ENCODE measurements at places on chromosomes 2 and 18.

- no peak for DNase-seq
These were observed 76.0 kb downstream of the CBLN2 start for GRCh38 chr18:72468021-72468710.

DNA sequence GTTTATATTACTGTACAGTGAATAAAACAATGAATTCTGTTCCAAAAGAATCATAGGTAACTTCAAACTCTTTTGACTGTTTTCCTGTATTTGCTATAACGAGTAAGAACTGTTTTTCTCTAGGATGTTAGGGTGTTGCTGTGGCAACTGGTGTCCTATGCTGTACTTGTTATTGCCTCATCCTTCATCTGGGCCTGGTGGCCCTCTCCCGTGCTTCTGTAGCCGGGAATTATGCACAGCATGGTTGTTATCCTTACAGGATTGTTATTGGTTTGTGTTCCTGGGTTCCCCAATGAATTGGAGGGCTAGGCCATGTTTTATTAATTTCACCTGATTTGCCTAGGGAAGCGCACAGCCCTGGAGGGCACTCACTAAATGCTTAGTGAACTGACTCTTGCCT, 279.2 kb downstream of the PTPRM start:
- no peak for DNase-seq

GRCh38 chr2:137829251-137829650, 135.0 kb upstream of the HNMT start:
- DNase-seq, result no peak

GRCh38 chr2:55861733-55862132, 61.8 kb downstream of the EFEMP1 start:
- no peak for DNase-seq

GRCh38 chr2:101823859-101824258, 126.4 kb downstream of the MAP4K4 start:
- DNase-seq, result no peak

- no peak for DNase-seq
These were observed 277.5 kb downstream of the ETAA1 start for GRCh38 chr2:67674668-67675067.

DNA sequence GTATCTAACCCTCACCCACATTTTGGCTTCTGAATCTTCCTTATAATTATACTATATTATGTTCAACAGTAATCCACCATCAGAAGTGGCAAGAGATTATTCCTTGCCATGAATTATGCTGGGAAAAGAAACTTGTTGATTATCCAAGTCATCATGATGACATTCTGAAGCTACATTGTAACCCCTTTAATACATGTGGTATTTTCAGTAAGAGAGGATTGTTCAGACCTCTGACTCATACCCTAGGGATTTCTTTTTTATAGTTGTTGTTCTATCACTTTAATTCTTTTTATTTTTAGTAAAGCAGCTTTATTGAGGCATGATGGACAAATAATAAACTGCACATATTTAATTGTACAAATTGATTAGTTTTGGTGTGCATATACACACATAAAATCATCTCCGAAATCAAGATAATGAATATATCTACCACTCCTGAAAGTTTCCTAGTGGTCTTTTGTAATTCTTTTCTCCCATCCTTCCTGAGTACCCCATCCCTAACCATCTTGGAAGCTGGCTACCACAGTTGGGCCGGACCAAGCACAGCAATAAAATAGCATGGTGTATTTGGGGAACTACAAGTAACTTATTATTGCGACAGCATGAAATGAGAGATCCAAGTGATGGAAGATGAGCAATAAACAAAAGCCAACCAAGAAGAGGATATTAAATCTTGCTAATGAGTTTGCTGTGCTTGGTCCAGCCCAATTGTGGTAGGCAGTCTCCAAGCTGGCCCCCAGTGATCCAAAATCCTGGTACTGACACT, 159.9 kb downstream of the BARD1 start:
- no peak for DNase-seq

DNA sequence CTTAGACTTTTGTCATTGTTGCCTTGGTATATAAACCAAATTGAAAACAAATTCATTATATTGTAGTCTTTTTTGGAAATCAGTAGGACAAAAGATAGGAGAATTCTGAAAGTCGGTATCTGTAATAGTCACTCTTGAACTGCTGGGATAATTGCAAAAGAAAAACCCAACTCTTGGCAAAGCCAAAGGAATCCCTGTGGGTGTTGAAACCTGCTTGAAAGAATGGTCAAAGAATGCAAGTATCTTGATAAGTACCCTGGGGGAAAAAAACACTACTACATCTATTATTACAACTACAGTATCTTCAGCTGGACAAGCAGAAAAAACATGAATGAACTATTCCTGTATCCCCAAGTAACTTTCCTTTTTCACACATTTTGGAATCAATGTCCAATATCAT, 7.3 kb upstream of the FAM237A start:
- DNase-seq, result no peak

GRCh38 chr2:101679801-101680487, 17.6 kb upstream of the MAP4K4 start:
- DNase-seq, result no peak

DNA sequence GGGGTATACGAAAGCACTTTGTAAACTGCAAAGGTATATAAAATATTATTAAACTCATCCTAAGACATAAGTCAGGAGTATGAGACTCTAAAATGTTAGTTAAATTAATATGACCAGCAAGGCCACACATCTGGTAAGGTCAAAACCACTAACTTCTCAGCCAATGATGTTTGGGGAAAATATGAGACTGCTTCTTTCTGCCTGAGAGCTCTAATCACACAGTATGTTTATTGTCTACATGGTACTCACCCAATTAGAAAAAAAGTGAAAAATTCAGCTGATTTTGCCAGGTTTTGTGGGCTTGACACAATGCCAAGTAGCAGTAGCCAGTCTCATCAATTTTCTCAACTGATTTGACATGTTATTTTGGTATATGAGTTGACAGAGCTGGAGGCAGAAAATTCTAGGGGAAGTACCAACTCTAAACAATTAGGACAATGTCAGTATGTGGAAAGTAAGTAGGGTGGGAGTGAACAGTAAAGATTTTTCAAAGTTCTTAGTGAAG, 87.3 kb downstream of the ALK start:
- no peak for DNase-seq

DNA sequence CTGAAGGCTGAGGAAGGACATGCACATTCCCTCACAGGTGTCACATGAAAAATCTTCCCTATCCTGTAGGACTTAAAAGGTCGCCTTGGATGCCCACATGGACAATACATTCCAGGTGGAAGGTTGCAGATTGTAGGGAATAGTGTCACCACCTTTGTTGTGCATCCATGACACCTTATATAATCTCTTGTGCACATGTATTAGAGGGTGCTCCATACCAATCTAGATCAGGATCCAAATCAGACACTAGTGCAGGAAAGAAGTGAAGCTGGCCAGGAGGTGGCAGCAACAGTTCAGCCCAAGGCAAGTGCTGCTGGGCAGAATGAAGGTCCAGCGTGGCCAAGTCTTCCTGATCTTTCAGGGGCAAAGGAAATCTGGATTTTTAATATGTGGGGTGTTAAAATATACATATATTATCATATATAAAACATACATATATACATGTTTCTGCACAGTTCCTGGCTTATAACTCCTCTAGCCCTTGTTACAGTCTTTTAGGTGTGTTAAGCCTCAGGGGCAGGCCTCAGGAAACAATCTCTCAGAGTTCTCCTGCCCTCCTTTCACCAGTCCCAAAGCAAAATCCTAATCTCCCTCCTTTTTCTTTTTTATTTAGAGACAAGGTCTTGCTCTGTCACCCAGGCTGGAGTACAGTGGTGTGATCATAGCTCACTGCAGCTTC, 16.6 kb downstream of the NIF3L1 start:
- DNase-seq, result no peak
